Occipital lobe (tissue), 3 donors: ENCODE measurements at places on chromosomes 12 and 14. TPM values are rescaled to one million over a fixed set of nuclear protein-coding genes. Genes with fewer than 3 reads are reported as not detected.

GRCh38 chr12:116937640-116938039 lies 26.9 kb downstream of the FBXW8 start:
- no peak for DNase-seq

DNA sequence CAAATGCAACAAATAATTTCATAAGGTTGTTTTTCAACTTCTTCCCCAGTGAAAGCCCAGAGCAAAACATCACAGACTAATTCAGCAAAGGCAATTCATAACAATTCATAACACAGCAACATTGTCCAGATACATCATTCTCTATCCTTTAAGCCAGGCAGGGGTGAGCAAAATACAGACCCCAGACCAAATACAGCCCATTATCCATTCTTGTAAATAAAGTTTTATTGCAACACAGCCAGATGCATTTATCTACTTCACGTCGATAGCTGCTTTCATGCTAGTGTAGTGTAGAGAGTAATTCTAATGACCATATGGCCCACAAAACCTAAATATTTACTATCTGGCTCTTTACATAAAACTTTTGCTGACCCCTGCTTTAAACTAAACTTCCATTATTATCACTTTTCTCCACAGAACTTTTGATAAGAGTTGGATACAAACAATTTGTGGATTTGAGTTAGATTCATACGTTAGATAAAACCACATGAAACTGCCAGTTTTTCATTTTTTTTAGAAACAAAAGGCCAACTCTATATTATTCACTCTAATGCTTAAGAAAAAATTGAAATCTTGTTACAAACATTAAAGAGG lies 174.4 kb downstream of the DUSP6 start:
- no peak for DNase-seq

Gene IRAK4
- total RNA-seq, result 6.9 TPM

GRCh38 chr14:88281447-88281846 lies 41.6 kb downstream of the KCNK10 start:
- DNase-seq, result no peak

- DNase-seq, result no peak
Measured at GRCh38 chr14:85549697-85550096, 19.8 kb downstream of the FLRT2 start.

Gene CDK17
- total RNA-seq, result 107 TPM

GRCh38 chr12:122116707-122117535 lies 38.4 kb downstream of the MLXIP start:
- peak; percentile 76 for DNase-seq

DNA sequence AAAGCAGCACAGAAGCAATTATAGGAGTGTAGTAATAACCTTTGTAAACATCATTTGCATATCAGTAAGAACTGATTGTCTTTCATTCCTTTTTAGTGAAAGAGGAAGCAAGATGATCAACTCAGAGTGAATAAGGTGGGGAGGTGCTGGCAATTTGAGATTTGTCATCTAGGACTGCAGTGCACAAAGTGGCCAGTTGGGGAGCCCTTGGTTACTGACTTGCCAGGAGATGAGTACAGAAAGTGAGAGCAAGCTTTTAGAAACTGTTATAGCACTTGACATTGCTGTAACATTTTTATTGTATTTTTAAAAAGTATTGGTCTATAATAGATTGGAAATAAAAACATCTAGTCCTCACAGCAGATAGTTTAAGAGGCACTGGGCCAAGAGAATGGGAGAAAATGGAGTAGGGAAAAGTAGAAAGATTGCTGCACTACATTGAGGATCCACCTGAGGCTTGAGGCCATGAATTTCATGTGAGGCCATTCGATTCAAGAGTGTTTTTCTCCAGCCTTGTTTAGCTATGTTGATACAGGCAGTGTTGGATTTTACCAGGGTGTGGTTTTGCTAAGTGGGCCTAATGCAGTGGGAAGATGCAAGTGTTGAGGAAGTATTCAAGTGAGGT lies 98.2 kb downstream of the SNAPC1 start:
- no peak for DNase-seq

Gene ERO1A
- total RNA-seq, result 42.7 TPM

- no peak for DNase-seq
Measured at GRCh38 chr14:99323603-99324185, 51.7 kb upstream of the BCL11B start.

Gene SLC2A14
- not detected for total RNA-seq

Gene KANSL2
- total RNA-seq, result 58.6 TPM

- DNase-seq, result no peak
Measured at GRCh38 chr12:101850199-101850598, 19.4 kb upstream of the GNPTAB start.

DNA sequence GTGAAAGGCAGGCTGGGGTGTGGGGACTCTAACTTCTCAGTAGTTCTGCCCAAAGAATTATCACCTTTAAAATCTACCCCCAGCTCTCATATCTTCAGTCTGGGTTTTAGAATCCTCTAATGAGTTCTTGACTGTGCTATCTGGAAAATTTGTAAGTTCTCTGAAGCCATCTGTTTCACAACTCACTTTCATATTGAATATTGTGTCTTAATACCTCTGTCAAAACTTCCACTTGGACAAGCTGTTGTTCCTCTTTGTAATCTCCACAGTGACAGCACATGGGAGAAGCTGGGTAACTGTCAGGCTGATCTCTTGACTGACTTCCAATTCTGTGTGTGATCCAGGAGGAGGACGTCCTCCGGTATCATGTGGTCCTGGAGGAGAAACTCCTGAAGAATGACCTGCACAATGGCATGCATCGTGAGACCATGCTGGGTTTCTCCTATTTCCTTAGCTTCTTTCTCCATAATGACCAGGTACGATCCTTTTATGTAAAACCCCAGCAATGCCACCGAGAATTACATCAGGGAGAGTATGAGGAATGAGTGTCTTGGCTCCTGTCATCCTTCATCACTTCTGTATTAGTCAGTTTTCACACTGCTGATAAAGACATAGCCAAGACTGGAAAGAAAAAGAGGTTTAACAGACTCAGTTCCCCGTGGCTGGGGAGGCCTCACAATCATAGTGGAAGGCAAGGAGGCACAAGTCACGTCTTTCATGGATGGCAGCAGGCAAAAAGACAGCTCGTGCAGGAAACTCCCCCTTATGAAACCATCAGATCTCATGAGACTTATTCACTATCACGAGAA lies 111.9 kb downstream of the STAB2 start:
- DNase-seq, result no peak

DNA sequence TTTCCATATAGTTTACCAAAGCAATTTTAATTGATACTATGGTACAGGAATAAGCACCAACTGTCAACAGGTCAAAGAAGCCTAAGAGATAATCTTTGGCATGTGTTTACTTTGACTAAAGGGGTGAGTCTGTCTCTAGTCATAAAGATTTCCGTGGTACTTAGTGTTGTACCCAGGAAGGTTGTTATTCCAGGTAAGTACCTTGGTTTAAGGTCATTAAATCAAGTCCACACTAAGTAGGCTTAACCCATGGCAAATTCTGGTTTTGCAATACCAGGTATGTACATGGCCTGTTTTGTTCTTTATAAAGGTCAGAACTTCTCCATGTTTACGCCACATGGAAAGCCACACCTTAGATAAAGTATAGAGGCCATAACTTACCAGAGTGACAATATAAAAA lies 10.0 kb downstream of the MAX start:
- DNase-seq, result no peak

Gene NID2
- 8.9 TPM for total RNA-seq

DNA sequence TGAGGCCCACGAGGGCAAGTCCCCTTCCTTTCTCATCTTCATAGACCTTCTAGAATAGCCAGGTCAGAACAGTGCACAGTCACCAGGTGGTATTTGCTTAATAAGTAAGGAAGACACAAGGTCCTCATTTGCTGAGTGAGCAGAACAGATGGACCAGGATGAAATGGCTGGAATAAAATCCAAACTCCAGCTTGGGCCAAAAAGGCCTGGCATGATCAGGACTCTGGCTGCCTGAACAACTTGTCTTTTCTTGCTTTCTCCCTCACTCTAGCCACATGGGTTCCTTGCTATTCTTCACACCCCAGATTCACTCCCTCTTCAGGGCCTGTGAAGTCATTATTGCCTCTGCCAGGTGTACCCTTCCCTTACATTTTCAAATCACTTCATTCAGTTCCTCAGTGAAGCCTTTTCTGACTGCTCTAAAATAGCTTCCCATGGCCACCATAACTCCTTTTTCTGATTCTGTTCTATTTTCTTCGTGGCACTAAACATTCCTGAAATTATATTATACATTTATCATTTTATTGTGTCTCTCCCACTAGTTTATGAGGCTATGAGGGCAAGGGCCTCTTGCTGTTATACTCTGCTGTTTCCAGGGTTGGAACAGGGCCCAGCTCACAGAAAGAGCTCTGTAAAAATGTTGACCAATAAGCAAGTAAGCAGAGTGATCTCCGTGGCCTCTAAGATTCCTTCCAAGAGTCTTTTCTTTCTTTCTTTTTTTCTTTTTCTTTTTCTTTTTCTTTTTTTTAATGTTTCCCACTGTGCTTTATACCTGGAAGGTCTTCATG lies 150.8 kb downstream of the TTC8 start:
- DNase-seq, result no peak

DNA sequence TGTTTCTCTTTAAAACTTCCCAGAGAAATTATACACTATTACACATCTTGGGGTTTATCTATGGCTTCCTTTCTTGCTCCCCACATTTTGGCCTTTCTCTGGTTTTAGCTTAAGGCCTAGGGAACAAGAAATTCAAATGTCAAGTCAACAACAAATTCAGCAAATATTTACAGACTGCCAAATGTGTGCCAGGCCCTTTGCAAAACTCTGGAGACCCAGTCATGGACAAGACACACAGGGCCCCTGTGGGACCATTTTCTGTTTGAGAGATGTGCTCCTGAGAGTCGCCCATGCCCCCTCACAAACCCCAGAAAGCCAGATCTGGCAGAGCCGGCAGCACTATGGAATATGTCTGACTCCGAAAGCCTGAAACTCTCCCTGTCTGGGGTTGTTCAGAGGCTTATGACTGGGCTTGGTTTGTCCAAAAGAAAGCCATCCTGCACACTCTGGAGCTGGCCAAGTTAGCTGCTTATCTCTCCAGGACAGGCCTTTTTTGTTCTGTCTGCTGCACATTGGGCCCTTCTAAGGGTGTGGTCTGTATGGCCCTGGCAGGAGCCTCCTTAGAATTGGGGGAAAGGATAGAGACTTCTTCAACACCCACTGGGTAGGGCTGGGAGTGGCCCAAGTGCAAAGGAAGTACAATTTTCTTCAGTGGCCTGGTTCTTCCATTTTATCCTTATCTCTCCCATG lies 1.1 kb upstream of the KRT3 start:
- DNase-seq, result no peak

DNA sequence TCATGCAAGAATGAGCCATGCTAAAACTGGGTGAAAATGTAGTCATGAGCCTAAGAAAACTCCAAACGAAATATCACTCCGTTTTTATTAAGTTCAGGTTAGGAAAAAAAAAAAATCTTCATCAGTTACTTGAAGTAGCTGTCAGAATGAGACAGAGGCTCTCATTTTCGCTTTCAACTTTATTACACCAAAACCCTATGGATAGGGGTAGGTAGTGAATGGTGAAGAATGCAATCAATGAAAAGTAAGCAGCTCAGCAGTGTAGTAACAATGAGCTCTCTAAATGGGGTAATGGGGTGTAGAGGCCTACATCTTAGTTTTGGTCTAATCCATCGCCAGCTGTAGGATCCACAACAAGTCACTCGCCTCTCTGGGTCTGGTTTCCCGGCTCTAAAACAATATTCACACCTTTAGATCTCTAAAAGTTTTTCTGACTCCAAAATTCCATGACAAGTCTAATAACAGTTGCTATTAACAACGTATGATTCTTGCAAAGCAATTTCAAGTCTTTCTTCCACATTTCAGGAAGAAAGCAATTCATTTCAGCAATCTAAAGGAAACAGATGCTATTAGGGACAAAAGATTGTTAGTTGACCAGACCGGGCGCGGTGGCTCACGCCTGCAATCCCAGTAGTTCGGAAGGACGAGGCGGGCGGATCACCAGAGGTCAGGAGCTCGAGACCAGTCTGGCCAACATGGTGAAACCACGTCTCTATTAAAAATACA lies 1.7 kb downstream of the BTBD7 start:
- no peak for DNase-seq
